ENCODE measurements at places on chromosomes 3 and 15.

DNA sequence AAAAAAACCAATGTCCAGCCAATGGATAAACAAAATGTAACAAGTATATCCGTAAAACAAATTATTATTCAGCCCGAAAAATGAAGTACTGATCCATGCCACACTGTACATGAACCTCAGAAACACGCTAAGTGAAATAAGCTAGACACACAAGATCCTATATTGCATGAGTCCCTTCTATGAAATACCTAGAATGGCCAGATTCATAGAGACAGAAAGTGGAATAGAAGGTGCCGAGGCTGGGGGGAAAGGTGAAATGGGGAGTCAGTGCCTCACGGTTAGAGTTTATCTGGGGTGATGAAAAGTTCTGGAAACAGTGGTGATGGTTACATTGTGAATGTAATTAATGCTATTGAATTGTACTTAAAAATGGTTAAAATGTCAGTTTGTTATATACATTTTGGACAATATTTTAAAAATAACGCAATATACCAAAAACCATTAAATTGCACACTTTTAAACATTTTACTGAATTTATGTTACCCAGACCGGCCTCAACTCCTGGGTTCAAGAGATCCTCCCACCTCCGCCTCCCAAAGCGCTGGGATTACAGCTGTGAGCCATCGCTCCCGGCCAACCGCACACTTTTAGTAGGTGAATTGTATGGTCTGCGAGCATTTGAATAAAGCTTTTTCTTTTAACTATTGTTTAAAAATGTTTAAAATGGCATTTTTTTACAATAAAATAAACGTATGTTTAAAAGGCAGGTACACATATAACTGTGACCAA lies 2.1 kb downstream of the RNF168 start:
- no peak for DNase-seq

- DNase-seq, result no peak
Observed at GRCh38 chr15:57726411-57726810, 19.9 kb downstream of the POLR2M start.

DNA sequence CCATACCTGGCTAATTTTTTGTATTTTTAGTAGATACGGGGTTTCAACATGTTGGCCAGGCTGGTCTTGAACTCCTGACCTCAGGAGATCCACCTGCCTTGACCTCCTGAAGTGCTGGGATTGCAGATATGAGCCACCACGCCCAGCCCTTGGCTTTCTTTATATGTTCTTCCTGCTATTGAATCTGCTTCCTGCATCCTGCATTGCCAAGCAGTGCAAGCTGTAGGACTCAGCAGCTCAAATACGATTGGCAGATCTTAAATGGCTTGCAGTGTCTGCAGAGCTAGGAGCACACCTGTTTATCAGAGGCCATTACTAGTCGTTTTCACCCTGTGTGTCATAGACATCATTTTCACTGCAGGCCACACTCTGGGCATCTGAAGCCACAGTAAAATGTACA lies 426.2 kb upstream of the PPP2R3A start:
- DNase-seq, result no peak

DNA sequence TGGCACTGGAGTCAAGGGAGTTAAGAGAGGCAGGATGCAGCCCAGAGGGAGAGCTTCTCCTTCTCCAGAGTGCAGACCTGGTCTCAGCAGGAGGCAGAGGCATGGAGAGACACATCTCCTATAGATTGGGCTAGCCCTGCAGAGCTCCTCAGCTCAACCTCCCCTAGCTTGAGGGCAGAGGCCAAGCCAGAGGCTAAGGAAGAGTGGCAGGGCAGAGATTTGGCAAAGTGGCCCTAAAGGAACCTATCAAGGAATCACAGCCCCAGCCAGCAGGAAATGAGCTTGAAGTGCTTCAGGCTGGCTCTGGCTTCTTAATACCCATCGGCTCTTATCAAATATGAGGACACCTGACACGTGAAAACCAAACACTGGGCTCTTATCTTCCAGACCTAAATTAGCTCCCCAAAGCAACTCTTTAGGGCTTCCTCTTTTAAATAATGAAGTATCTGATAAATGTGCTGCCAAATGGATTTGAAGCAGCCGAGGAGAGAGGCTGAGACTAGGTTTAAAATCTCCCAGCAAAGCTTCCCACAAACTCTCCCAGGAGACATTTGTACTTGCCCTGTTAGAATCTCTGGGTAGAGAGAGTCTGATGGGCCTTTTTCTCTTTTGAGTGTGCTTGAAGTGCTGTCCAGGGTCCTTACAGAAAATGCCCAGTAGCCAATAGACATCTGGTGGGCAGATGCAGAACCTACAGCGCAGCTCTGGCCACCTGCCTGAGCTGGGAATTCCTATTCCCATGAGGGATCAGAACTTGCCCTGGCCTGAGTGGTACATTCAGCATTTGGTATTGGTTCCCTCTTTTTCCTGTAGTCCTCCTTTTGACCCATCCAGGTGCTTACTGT lies 271.4 kb downstream of the CLSTN2 start:
- DNase-seq, result no peak

Measured in GM04503 (cell line).